CD4-positive, alpha-beta T cell treated with Interleukin-10 for 1 hour (primary cell): ENCODE measurements at places on chromosomes 5 and 9.
A peak's percentile ranks its signal among the peaks of the same experiment; 100 is the strongest.

DNA sequence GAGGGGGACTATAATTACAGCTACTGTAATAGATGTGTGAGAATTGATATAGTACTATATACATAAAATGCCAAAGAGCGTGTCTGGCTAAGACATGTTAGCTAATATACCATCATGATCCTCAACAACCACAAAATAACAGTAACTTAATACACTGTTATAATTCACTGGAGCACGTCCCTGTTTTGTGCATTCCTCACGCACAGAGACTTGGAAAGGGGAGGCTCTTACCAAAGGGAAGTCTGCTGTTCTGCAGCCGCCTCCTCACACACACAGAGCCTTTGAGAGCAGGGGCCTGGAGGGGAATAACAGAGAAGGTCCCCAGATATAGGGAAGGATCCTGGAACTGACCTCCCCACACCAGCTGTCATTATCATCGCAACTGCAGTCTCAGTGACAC is 97.3 kb downstream of the ANKRD18A start:
- DNase-seq, result no peak

DNA sequence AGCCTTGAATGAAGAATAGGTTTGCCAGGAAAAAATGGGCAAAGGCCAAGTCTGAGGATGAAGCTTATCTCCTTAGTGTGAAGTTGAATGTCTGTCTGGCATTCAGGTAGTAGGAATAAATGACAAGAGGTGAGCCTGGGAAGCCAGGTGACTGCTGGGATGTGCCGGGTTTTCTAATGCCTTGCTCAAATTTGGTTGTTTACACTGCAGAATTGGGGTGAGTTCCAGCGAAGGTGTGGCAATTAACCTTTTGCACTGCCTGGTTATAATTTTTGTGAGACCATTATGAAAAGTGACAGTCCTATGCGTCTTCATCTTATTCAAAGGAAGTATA is 73.6 kb downstream of the MAST4 start:
- DNase-seq, result no peak

DNA sequence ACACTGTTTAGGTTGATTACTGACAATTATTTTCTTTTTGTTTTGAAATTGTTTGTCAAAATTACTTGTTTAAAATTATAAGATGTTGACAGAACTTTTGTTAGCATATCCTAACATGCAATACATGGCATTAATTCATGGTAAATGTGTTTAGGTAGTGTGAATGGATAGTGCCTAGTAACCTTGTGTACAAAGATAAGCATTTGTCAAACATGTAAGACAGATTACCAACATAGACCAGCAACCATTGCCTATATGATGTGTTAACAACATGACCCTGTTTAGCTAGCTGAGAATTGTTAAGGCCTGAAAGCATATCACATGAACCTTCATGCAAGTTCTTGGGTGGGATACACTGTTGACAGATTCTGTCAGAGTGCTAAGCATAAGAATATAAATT is 13.4 kb downstream of the MAN2A1 start:
- DNase-seq, result no peak

GRCh38 chr9:14247577-14247976 is 66.4 kb downstream of the NFIB start:
- DNase-seq, result no peak

DNA sequence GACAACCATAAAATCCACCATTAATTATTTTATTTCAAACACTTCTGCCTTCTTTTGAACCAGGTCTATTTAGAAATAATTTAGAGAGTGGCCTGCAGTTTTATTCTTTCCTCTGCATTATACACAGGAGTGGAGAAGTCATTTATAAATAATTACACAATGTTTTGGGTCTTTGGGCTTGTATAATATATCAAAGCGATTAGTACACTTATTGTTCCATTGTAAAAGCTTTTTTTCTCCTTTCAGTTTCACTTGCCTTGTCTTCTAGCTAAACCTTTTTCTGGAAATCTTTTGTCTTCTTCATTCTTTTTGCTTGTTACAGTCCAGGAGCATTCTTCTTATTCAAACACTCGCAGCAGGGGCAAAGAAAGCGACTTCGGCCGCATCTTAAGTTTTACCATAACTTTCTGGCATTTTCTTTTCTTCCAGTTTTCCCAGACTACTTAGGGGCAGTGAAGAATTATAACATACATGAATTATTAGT is 7.3 kb upstream of the NEUROG1 start:
- DNase-seq, result no peak

GRCh38 chr5:123421773-123422172 is 1.4 kb downstream of the CEP120 start:
- no peak for DNase-seq

GRCh38 chr9:92384375-92384774 is 20.0 kb downstream of the OGN start:
- DNase-seq, result no peak

- DNase-seq, result no peak
These were observed 81.9 kb downstream of the PTPN3 start for GRCh38 chr9:109416135-109416706.

- DNase-seq, result no peak
These were observed 263.1 kb upstream of the COX7C start for GRCh38 chr5:86354664-86355063.

GRCh38 chr9:133787754-133788025 is 49.5 kb upstream of the SARDH start:
- no peak for DNase-seq

GRCh38 chr5:14487897-14488570 is 93.6 kb upstream of the OTULINL start:
- no peak for DNase-seq

DNA sequence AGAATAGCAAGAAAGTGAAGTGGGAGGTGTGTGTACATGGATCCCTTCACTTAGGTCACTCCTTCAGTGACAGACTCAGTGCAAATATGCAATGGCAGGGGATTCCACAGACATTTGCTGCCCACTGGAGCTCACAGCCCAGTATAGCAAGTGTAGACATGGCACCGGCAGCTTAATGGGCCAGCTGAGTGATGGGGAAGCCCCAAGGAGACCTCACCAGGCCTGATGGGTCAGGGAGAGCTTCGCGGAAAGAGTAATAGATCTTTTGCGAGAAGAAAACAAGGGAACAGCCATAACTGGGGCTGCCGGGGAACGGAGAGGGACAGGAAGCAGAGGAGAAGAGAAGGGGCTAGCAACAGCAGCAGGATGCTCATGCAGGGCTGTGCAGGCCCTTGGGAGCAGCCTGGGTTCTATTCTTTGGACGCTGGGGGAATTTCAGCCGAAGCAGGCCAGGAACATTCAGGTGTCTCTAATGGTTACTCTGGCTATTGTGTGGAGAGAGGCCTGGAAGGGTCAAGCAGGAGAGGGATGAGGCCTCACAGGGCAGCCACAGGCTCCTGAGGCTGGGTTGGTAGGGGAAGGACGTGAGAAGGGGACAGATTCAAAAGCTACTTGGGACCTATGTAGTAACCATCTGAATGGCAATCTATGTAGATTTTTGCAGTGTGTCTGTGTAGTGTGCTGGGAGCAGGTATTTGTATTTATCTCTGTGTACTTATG is 27.0 kb downstream of the TCF7 start:
- no peak for DNase-seq

DNA sequence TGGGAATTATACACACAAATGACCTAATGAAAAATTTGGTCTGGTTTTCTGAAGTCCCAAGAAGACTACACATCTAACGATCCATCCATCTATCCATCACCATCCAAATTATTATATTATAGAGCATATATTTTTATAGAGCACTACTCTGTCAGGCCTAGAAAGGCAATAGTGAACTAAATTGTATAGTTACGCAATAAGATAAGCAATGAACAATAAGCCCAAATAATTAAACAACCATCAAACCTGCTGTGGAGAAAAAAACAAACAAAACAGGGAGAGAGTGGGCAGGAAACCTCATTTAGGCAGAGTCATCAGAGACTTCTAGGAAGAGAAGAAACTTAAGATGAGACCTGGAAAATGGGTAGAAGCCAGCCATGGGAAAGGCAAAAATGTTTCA is 59.7 kb downstream of the MTX3 start:
- no peak for DNase-seq

- DNase-seq, result no peak
These were observed 65.3 kb upstream of the TGFBR1 start for GRCh38 chr9:99039505-99040182.

DNA sequence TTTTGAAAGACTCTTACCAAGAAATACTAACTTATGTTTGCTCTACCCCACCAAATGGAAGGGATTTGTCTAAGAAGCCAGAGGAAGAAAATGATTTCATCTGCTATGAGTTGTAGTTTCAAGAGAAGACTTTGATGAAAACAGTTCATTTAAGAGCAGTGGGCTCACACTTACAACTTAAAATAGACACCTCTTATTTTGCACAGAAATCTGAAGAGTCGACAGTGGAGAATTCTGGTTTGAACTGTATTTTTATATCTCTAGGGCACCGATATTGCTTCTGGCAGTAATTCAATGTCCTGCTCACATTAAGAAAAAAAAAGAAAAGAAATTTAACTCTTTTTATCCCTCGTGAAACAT is 1.9 kb upstream of the DAB2 start:
- DNase-seq, result no peak

DNA sequence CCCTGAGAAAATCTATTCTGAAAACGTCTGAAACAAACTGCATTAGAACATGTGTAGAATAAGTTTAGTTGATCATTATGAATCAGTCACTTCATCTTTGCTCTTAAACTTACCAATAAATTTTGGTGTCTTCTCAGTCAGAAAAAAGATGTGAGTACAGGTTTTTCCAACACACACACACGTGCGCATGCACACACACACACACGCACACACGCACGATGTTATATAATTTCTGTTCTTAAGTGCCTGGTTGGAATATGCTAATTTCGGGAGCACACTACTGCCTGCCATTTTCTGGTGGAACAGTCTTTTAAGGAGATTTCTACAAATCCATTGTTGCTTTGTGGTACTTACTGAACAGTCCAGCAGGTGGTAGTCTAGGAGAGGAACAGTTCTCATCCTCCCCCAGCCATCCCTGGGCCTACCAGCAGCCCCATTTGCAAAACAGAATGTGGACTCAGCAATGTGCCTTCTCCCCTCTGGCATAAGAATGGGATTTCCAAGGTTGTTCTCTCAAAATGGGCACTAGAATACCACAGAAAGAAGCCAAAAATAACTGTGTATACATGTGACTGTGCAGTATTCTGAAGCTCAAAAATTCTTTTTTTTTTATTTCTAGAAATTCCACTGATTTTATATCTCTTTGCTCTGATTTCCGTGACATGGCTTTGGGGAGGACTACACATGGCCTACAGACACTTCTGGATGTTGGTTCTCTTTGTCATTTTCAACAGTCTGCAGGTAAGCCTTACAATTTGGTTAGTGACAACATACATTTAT is 281.3 kb downstream of the ARRDC3 start:
- DNase-seq, result peak; percentile 56

GRCh38 chr9:133552236-133552635 is 17.7 kb downstream of the ADAMTSL2 start:
- no peak for DNase-seq

GRCh38 chr5:169591636-169592035 is 8.1 kb downstream of the SPDL1 start:
- DNase-seq, result no peak

GRCh38 chr9:92392690-92393089 is 11.7 kb downstream of the OGN start:
- DNase-seq, result no peak

- DNase-seq, result no peak
These were observed 802 bp downstream of the CCDC107 start for GRCh38 chr9:35658968-35659220.

- no peak for DNase-seq
These were observed 88.8 kb downstream of the PHF2 start for GRCh38 chr9:93665128-93665636.

DNA sequence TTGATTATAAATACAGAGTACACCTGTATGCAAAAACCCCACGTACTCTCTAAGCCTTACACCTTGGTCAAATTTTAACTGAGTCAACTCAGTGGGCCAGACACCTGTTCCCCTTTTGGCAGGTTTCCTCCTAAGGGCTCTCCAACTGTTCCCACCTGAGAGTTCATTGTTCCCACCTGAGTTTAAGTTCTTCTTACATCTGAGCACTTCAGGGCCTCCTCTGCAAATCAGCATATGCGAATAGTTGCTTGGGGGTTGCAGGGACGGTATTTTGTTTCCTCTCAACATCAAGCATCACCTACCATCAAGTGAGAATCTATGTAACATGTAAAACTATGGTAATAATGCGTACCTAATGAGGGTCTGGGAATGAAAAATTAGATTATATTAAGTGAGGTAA is 300.0 kb downstream of the PIK3R1 start:
- no peak for DNase-seq

GRCh38 chr5:68037546-68037945 is 178.0 kb upstream of the PIK3R1 start:
- DNase-seq, result no peak

DNA sequence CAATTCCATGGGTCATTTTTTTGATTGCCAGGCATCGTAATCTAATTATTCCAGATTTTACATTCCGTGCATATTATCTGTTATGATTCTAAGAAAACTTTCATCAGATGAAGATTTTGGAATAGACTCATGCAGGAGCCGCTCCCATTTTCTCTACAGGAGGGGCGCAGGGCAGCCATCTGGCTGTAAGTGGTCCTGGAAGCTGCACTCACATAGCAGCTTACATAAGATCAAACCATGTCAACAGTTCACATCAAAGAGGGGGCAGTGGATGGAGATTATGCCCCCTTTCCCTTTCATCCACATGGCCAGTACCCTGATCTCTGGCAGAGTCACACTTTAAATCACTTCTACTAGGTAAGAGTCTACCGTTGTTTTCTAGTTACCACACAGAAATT is 73.3 kb upstream of the PCA3 start:
- no peak for DNase-seq

GRCh38 chr9:95355500-95355899 is 38.0 kb upstream of the FANCC start:
- DNase-seq, result no peak

- DNase-seq, result no peak
These were observed 65.8 kb downstream of the ERAP1 start for GRCh38 chr5:96741891-96742309.

GRCh38 chr5:88602584-88602983 is 280.4 kb downstream of the MEF2C start:
- peak; percentile 4 for DNase-seq

- no peak for DNase-seq
These were observed 71.2 kb upstream of the GLIS3 start for GRCh38 chr9:4371108-4371507.

DNA sequence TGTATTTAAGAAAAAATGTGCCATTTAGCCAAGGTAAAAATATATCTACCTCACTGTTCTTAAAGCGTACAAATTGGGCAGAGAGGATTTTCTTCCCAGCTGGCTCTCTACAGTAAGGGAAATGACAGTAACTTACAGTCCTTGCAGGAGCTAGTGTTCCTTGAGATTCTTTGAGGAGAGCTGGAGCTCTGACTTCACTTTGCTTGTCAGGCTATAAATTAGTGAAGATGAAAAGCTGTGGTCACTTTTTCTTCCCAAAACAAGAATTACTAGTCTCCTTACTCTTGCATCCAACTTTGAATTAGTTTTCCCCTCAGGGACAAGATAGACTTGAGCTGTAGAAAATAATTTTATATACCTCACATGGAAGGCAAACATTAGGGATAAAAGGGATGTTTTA is 129.9 kb downstream of the ZSWIM6 start:
- DNase-seq, result no peak
